ENCODE measurements at places on chromosomes 7 and 10.

- no peak for DNase-seq
Measured at GRCh38 chr10:11626071-11626470, 14.6 kb upstream of the USP6NL start.

DNA sequence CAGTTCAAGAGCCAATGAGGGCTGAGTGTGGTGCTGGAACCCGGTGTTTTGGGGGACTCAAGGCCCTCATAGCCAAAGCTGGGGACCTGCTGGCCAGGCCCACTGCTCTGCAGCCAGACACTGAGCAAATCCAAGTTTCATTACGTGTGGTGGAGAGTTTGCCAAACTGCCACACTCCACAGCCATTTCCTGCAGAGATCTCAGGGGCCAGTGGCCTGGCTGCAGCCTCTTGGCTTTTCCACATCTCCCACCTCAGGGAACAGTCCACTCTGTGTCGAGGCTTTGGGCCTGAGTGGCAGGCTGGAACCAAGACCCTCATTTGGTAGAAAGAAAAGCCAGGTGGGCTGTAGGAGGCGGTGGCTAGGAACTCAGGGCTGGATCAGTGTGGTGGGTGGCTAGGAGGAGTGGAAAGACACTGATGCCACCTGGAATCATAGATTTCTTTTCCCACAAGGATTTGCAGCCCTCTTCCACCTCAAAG is 3.2 kb downstream of the HOXA11 start:
- DNase-seq: no peak

DNA sequence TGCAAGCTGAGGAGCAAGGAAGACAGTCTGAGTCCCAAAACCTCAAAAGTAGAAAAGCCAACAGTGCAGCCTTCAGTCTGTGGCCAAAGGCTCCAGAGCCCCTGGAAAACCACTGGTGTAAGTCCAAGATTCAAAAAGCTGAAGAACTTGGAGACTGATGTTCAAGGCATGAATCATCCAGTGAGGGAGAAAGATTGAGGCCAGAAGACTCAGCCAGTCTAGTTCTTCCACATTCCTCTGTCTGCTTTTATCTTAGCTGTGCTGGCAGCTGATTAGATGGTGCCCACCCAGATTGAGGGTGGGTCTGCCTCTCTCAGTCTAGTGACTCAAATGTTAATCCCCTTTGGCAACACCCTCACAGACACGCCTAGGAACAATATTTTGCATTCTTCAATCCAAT is 20.1 kb upstream of the MDFIC start:
- peak; percentile 26 for DNase-seq

DNA sequence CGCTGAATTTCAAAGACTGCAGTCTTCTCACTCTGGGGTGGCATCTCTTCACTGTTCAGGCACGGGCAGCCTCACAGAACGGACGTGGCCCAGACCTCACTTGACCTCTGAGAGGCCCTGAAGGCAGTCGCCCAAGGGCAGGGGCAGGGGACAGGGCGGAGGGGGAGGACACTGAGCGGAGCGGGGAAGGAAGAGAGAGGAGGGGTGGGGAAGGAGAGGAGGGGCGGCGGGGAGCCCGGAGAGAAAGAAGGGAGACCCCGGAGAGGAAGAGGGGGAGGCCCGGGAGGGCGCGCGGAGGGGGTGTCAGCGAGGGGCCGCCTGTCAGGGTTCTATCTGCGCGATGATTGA is 58.7 kb upstream of the COMTD1 start:
- DNase-seq: no peak

DNA sequence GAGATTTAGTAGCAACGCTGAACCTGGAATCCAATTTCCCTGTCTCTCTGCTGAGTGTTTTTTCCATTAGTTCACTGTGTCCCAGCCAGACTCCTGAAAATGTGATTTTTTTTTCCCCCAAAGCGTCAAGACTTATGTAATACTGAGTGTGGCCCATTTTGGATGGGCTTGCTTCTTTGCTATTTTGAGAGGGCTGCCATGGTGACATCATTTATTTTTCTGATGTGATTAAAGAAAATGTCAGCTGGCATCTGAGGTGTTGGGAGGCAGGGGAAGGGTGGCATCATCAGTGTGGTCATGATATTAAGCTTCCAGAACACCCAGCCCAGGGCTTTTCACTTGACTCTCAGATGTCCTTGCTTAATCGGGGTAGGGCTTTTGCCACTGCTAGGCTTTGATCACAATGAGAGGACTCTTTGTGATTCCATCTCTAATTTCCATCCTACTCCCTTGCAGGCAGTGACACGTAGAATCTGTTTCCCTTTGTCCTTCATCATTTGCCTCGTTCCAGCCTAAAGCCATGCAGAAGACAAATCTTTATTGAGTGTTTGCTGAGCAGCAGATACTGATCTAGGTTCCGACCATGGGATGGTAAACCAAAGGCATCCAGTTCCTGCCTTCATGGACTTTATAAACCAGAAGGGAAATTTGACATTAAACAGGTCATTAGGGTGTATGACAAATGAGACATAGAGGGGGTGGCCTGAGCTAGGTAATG is 7.4 kb downstream of the ZNF365 start:
- DNase-seq: no peak

- no peak for DNase-seq
Measured at GRCh38 chr7:5291301-5291700, 8.6 kb downstream of the SLC29A4 start.

- no peak for DNase-seq
Measured at GRCh38 chr10:131083915-131084790, 227.4 kb downstream of the TCERG1L start.

GRCh38 chr10:98910048-98910447 is 325.6 kb downstream of the HPSE2 start:
- DNase-seq: peak; percentile 24

DNA sequence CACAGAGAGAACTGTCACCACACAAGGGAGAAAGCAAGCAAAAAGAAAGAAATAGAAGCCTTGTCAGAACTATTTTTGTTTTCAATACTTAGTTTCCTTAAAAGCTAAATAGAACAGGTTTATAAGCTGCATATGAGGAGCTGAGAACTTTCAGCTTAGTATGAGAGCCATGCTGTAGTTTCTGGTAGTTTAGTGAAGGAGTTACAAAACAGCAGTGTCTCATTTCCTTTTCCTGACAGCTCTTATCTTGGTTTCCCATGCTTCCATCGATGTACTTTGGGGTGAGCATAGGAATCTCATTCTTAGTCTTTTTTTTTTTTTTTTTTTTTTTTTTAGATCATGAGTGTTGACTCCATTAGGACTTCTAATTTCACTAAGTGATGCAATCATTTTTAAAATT is 8.6 kb upstream of the CHRM2 start:
- peak; percentile 47 for DNase-seq

- peak; percentile 53 for DNase-seq
Measured at GRCh38 chr7:92767437-92767836, 68.9 kb downstream of the CDK6 start.

DNA sequence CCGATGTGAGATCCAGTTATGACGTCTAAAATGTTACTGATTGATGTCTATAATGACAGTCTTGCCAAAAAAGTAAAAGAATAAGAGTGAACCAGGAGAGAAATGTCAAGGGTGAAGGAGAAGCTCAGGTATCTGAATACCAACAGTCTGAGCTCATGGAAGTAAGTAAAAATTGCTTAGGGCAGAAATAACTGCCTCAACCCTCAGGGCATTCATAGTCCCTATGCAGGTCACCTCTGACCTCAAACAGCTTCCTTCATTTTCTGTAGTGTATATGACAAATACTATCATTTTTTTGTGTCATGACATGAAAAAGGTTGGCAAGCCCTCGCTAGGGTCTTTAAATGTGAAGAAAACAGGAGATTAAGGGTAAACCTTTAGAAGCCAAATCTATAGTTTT is 41.0 kb upstream of the MRPS16 start:
- DNase-seq: no peak

DNA sequence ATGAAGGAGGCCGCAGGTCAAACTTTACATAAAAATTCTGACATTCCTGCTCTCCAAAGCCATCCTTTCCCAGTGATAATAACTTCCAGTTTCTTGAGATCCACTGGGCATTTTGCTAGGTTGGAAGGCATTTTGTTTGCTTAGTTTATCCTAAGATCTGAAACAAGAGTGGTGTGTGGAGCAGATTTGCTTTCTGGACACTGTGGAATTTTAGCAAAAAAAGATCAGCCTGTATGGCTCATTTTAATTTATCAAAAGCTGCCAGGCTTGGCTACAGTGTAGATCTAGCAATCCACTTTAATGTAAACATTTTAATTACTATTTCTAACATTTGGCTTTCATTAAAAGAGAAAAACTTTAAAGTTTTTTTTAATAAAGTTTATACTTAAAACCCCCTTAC is 124.8 kb downstream of the SAMD9 start:
- DNase-seq: no peak

DNA sequence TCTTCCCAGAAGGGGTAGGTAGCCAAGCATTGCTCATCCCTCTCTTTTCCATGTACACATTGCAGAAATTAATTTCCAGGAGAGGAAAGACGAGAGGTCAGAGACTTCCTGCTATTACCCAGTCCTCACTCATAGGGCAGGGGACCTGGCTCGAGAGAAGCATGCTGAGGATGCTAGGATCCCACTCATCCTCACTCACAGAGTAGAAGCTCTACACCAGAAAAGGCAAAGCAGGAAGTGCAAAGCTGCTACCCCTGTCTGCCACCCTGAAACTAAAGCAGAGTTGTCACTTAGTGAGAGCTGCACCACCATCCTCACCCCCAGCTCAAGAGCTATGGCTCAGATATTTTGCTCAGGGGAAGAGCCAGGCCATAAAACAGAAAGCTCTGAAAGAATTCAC is 9.9 kb downstream of the OR9A2 start:
- no peak for DNase-seq

- peak; percentile 68 for DNase-seq
Measured at GRCh38 chr7:23471106-23471859, 992 bp upstream of the IGF2BP3 start.

GRCh38 chr10:37222046-37222445 is 96.6 kb downstream of the ANKRD30A start:
- DNase-seq: no peak

GRCh38 chr10:34651416-34652195 is 163.5 kb downstream of the PARD3 start:
- no peak for DNase-seq

DNA sequence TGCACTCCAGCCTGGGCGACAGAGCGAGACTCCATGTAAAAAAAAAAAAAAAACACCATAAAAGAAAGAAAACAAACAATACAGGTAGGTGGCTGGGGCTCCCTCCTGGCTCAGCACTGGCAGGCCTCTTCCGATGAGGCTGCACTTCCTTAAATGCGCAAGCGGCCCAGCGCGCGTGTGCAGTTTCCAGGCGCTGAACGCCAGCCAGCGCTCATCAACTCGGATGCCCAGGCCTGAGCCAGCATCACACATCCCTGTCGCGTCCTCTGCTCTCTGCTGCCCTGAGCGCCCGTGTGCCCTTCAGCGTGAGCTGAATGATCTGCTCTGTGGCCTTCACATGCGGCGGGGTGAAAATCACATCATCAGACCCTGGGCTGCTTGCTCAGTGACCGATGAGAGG is 31.8 kb downstream of the NUDT1 start:
- DNase-seq: no peak

DNA sequence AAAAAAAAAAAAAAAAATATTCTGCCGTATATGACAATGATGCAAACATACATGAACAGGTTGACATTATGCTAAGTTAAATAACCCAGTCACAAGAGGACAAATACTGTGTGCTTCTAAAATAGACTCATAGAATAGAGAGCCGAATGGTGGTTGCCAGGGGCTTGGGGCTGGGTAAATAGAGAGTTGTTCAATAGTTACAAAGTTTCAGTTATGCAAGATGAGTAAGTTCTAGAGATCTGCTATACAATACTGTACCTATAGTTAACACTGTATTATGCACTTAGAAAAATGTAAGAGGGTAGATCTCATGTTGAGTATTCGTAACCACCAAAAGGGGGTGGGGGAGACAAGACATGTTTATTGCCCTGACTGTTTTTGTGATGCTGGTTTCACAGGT is 77.1 kb upstream of the GNAI1 start:
- no peak for DNase-seq

- DNase-seq: no peak
Measured at GRCh38 chr10:6980353-6980752, 400.3 kb upstream of the PRKCQ start.

GRCh38 chr7:92489634-92490033 is 11.9 kb upstream of the ERVW-1 start:
- DNase-seq: peak; percentile 33

DNA sequence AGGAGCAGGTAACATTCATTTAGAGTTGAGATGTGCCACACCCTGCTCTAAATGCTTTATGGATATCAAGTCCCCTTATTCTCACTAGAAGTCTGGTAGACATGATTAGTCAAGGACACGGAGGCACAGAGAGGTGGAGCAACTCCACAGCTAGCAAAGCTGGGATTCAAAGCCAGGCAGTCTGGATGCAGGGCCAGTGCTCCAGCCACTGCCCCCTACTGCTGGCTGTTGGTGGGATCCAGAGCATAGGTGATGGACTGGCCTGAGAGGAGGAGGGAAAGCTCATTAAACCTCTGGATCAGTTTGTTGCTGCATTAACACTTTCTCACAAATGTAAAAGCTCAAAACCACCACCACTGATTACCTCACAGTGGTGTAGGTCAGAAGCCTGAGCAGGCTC is 22.6 kb upstream of the KBTBD2 start:
- DNase-seq: no peak

DNA sequence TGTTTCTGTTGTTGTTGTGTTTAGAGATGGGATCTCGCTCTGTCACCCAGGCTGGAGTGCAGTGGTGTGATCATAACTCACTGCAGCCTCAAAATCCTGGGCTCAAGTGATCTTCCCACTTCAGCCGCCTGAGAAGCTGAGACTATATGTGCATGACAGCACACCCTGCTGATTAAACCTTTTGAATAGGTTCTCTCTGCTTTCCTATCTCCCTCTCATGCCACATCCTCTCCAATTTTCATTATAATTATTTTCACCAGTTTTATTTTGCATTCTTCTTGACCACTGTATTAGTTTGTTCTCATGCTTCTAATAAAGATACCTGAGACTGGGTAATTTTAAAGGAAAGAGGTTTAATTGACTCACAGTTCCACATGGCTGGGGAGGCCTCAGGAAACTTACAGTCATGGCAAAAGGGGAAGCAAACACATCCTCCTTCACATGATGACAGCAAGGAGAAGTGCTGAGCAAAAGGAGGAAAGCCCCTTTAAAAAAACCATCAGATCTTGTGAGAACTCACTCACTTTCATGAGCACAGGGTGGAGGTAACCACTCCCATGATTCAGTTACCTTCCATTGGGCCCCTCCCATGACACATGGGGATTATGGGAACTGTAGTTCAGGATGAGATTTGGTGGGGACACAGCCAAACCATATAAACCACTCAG is 12.9 kb downstream of the AGK start:
- DNase-seq: no peak

DNA sequence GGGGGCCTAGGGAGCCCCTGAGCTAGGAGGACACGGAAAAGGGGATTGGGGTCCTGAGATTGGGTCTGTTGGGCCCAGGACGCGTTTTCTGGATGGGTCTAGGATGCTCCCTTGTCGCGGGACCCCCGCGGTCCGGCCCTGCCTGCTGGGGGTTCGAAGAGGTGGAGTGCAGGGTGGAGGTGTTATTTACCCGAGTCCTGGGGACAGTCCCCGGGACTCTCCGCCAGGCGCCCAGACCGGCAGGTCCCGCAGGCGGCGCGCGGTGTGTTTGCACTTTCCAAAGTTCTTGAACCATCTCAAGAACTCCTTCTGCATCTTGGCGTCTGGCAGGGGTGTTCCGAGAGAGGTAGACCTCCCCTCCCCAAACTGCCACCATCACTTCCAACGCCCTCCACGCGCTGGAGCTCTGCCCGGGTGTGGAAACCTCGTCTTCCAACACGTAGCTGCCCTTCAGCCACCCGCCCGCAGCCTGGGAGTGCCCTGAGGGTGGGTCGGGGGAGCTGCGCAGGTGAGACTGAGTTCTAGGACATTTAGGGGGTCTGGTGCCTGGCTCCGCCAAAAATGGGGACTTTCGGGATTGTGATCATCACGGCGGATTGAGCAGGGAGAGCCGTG is 569 bp downstream of the CAV1 start:
- DNase-seq: no peak
